WTC11 (cell line): ENCODE measurements at places on chromosomes 2 and 18. TPM values are rescaled to one million over a fixed set of nuclear protein-coding genes. Genes with fewer than 3 reads are reported as not detected.

The RHOB gene
- total RNA-seq, result 20.4 to 23.2 TPM (median 22.7 TPM) in 3 replicates

The CHRNG gene
- total RNA-seq, result 0.20 TPM in 1 of 3 replicates, not detected in the others

The LAMA1 gene
- 50.7 to 60.7 TPM (median 58.2 TPM) in 3 replicates for total RNA-seq

The ITGB6 gene
- total RNA-seq, result 0.07 to 0.14 TPM in 2 of 3 replicates, not detected in the other

The STPG4 gene
- total RNA-seq, result not detected in 3 replicates

The POTEI gene
- total RNA-seq, result 2.2 to 3.2 TPM (median 2.7 TPM) in 3 replicates

- H3K27me3 ChIP-seq, result no peaks in the 10 kb centered on the region
- H3K4me1 ChIP-seq, result peaks cover 3% of the 10 kb centered on the region
- DNase-seq, result no peak
- H3K36me3 ChIP-seq, result 0 out of 2 replicates have a peak, but pooled peaks cover 3% of the 10 kb centered on the region
- no peak overlapping the region for H3K4me3 ChIP-seq
- H3K27ac ChIP-seq, result no peak overlapping the region
Measured at GRCh38 chr2:151952691-151953456, 124.7 kb upstream of the ARL5A start.

GRCh38 chr2:146801886-146802285 lies 1042.9 kb upstream of the ACVR2A start:
- H3K4me1 ChIP-seq, result peaks cover 7% of the 10 kb centered on the region
- H3K4me3 ChIP-seq, result no peak overlapping the region
- no peaks in the 10 kb centered on the region for H3K36me3 ChIP-seq
- no peaks in the 10 kb centered on the region for H3K27me3 ChIP-seq
- H3K27ac ChIP-seq, result no peak overlapping the region

DNA sequence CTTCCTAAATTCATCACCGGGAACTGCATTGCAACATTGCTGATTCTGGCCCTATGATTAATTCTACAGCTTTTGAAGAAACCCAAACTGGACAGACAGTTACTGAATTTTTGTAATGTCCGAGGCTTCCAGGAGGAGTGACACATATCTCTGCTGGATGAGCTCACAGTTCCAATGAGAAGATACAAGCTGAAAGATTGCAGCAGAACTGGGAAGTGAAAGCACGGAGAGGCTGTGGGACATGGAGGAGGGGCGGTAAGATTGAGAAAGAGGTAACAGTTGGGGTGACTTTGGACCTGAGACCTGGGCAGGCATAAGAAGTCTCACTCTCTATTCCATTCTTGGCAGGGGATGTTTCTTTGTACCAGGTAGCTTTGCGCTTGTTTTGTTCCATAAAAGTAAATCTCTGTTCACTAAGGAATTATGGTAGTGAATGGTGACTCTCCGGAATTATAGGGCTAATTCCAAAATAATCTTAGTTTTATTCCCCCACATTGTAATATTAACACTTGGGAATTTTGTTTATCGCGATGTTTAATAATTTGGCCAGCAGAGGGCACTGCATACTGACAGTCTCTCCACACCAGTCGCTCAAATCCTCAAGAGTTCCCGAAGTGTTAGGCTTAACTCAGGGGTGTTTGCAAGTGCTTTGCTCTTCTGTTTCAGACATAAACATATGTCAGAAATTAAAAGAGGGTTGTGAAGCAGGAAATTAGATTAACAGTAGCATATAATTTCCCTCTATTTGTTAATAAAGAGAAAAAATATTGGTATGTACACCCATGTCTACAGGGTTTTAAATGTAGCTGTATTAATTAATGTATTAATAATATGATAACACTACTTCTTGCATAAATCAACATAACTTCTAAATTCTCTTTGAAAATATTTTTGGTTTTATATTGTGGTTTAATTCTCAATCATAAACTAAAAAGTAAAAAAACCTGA lies 201.4 kb downstream of the SOCS6 start:
- peaks cover 3% of the 10 kb centered on the region; the same call in 1 of the 2 replicates for H3K4me1 ChIP-seq
- peaks cover 3% of the 10 kb centered on the region for H3K27me3 ChIP-seq
- H3K27ac ChIP-seq, result no peak overlapping the region
- no peak overlapping the region for H3K4me3 ChIP-seq
- H3K36me3 ChIP-seq, result peaks cover 5% of the 10 kb centered on the region; the same call in 1 of the 2 replicates
- peak; percentile 18 for DNase-seq

GRCh38 chr2:119352357-119352756 lies 14.3 kb downstream of the C2orf76 start:
- no peaks in the 10 kb centered on the region; the same call in 1 of the 2 replicates for H3K27me3 ChIP-seq
- DNase-seq, result no peak
- no peak overlapping the region for H3K27ac ChIP-seq
- H3K4me1 ChIP-seq, result peaks cover 15% of the 10 kb centered on the region
- no peak overlapping the region for H3K4me3 ChIP-seq

DNA sequence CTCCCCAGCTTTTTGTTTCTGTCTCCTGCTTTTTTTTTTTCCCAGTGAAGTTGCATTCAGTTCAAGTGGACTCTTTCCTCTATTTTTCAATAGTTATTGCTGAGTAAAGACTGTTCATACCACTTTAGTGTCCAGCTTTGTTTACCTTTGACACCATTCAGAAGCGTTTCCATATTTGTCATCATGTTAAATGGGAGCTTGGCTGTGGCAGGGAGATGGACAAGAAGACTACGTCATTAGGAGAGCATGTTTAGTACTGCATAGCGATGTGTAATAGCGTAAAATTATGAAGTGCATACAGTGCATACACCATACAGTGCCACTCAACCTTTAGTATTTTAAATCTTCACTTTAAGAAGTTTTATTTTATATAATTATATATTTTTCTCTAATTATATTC lies 655.9 kb downstream of the DCC start:
- no peaks in the 10 kb centered on the region for H3K36me3 ChIP-seq
- no peak for DNase-seq
- 0 out of 2 replicates have a peak, but pooled peaks cover 3% of the 10 kb centered on the region for H3K4me1 ChIP-seq
- H3K27me3 ChIP-seq, result no peaks in the 10 kb centered on the region
- no peak overlapping the region for H3K27ac ChIP-seq
- H3K4me3 ChIP-seq, result no peak overlapping the region

DNA sequence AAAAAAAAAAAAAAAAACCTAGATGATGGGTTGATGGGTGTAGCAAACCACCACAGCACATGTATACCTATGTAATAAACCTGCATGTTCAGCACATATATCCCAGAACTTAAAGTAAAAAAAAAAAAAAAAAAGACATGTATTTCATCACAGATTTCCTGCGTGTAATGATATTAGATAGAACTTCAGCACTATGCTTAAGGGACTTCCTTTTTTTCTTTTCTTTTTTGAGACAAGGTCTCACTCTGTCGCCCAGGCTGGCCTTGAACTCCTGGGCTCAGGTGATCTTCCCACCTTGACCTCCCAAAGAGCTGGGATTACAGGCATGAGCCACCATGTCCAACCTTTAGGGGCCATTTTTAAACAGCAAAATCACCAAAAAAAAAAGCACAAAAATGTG lies 42.0 kb downstream of the NEURL3 start:
- no peaks in the 10 kb centered on the region for H3K4me1 ChIP-seq
- H3K27ac ChIP-seq, result no peak overlapping the region
- H3K27me3 ChIP-seq, result peaks cover 10% of the 10 kb centered on the region
- H3K36me3 ChIP-seq, result peaks cover 18% of the 10 kb centered on the region

- H3K4me1 ChIP-seq, result peaks cover 14% of the 10 kb centered on the region
- no peaks in the 10 kb centered on the region; the same call in 1 of the 2 replicates for H3K27me3 ChIP-seq
- DNase-seq, result no peak
- no peak overlapping the region for H3K4me3 ChIP-seq
Measured at GRCh38 chr2:70192516-70192915, 1.7 kb upstream of the C2orf42 start.

DNA sequence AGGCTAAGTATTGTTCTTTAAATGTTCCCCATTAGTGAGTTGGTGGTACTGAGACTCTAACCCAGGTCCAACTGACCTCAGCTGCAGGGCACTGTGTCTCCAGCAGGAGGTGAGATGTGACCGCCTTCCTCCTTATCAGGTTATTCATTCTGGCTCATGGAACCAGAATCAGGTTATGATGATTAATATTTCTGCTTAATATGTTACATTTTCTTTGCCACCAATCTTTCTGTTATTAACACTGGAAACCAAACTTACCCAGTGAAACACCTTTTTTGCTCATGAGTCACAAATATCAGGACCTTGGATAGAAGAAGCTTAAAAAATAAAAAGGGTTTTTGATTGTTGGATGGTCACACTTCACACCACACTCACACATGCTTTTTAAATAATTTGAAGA lies 85.4 kb downstream of the DPP4 start:
- H3K4me1 ChIP-seq, result peaks cover 5% of the 10 kb centered on the region
- H3K36me3 ChIP-seq, result no peaks in the 10 kb centered on the region
- H3K27ac ChIP-seq, result no peak overlapping the region

DNA sequence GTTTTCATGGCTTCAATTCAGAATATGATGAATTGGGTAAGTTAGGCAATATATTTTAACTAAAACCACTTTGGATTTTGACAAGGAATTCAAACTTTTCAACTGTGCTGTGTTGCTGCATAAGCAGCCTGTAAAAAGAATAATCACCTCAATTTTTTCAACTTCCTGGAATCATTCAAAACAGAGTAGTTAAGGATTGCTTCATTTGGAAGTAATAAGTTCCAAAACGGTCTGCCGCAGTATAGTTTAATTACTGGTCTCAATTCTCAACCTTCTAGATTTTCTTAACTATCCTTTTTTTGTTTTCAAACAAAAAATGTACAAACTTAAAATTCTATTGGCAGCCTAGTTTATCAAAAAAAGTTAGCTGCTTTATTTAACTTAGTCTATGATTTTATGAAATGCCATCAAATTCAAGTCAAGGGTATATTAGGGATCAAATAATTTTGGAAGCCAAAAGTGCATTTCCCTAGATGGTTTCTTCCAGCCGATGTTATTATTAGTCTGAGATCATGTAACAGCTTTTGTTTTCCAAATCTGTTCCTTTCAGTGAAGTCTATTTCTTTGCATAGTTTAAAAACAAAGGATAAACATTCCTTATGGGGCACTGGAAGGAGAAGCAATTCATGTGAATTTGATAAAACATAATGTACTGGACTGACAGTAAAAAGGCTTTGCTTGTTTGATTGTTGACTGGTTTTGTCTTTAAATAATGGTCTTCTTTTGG lies 76.1 kb upstream of the ETAA1 start:
- no peaks in the 10 kb centered on the region for H3K36me3 ChIP-seq
- no peaks in the 10 kb centered on the region for H3K27me3 ChIP-seq
- H3K4me1 ChIP-seq, result peaks cover 73% of the 10 kb centered on the region
- peak overlapping the region; percentile 67 for H3K27ac ChIP-seq

GRCh38 chr18:22872900-22873537 lies 60.1 kb upstream of the RBBP8 start:
- H3K36me3 ChIP-seq, result no peaks in the 10 kb centered on the region
- no peak for DNase-seq
- H3K4me1 ChIP-seq, result peaks cover 2% of the 10 kb centered on the region; the same call in 1 of the 2 replicates
- H3K4me3 ChIP-seq, result no peak overlapping the region
- H3K27me3 ChIP-seq, result no peaks in the 10 kb centered on the region

- H3K4me3 ChIP-seq, result no peak overlapping the region
- DNase-seq, result no peak
- H3K4me1 ChIP-seq, result peaks cover 15% of the 10 kb centered on the region
Measured at GRCh38 chr18:48392268-48392667, 16.9 kb downstream of the ZBTB7C start.

DNA sequence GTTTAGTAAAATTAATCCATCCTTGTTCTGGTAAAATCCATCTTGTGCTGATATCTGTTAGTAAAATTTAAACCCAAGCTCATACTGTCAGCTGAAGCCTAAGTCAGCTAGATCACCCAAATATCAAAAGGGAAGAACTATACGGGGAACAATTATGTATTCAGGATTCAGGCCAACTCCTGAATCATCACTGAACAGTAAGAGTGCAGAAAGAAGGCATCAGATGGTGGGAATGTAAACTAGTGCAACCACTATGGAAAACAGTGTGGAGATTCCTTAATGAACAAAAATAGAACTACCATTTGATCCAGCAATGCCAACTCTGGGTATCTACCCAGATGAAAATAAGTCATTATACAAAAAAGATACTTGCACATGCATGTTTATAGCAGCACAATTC lies 81.8 kb downstream of the RAPGEF4 start:
- no peaks in the 10 kb centered on the region for H3K27me3 ChIP-seq
- no peak overlapping the region for H3K4me3 ChIP-seq
- no peak for DNase-seq
- H3K27ac ChIP-seq, result no peak overlapping the region
- no peaks in the 10 kb centered on the region for H3K36me3 ChIP-seq

DNA sequence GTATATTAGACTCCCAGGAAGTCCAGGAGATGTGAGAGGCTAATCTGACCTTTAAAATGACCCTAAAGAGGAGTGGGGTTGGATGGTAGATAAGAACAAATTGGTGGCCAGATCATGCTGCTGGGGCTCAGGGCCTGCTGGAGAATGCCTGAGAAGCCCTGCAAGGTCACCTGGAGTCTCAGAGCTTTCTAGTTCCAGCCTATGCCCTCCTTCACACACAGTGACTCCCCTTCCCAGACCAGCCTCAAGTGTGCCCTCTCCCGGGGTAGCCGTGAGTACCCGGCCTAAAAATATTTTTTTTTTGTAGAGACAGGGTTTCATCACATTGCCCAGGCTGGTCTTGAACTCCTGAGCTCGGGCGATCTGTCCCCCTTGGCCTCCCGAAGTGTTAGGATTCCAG lies 44.2 kb upstream of the FZD5 start:
- H3K36me3 ChIP-seq, result no peaks in the 10 kb centered on the region
- no peak for DNase-seq
- H3K27ac ChIP-seq, result peak overlapping the region; percentile 88

- no peak overlapping the region for H3K4me3 ChIP-seq
- H3K27ac ChIP-seq, result 0 out of 2 replicates have a peak overlapping the region, but pooled peaks have one; percentile 27
- no peak for DNase-seq
- no peaks in the 10 kb centered on the region for H3K4me1 ChIP-seq
Measured at GRCh38 chr18:69580107-69580506, 179.4 kb downstream of the DOK6 start.

- no peak for DNase-seq
- H3K4me3 ChIP-seq, result no peak overlapping the region
Measured at GRCh38 chr2:36468463-36469105, 113.0 kb downstream of the CRIM1 start.

DNA sequence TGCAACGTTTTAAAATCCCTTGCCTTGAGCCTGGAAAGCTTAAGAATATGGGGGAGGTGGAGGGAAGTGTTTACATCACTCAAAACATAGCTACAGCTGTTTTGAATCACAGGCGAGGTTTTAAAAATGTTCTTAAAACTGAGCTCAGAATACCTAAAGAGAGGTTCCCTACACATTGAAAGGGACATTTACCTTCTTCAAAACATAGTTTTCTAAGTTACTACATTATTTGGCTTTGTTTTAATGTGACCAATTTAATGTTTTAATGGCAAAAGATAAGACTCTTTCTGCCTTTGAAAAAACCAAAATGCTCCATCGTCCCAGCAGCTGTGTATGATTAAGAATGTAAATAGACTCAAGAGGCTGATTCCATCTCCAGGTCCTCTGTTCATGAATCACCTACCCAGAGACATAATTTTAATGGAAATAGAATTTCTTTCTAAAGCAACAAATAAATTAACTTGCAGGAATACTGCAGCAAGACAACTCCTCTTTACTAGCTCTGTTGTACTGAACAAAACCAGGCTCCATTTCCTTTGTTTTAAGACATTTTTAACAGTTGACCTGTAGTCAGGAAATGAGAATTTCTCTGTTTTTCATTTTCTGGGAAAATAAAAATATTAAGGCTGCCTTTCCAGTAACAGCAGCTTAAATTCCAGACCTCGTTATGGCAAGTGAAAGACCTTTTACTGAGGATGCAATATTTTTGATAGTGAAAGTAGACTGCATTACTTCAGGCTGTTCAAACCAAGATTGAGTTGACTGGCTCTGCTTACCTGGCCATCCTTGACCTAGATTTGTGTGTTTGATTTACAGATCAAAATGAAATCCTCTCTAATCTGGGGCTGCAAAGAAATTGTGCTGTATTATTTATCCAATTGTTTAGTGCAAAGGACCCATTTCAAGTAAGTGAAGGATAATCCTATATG lies 33.7 kb upstream of the WDR75 start:
- H3K4me1 ChIP-seq, result peaks cover 17% of the 10 kb centered on the region
- H3K27me3 ChIP-seq, result no peaks in the 10 kb centered on the region
- DNase-seq, result no peak
- no peak overlapping the region for H3K4me3 ChIP-seq
